ENCODE measurements at places on chromosomes 4 and X. TPM values are rescaled to one million over a fixed set of nuclear protein-coding genes. Genes with fewer than 3 reads are reported as not detected.

GRCh38 chr4:145827885-145828284 is 110.7 kb downstream of the ZNF827 start:
- DNase-seq, result no peak

CC2D2A gene
- total RNA-seq, result 12.5 TPM

GRCh38 chrX:4762196-4762595 is 1048.7 kb upstream of the PRKX start:
- DNase-seq, result no peak

- DNase-seq, result no peak
Measured at GRCh38 chr4:124177647-124178425, 534.7 kb downstream of the ANKRD50 start.

DNA sequence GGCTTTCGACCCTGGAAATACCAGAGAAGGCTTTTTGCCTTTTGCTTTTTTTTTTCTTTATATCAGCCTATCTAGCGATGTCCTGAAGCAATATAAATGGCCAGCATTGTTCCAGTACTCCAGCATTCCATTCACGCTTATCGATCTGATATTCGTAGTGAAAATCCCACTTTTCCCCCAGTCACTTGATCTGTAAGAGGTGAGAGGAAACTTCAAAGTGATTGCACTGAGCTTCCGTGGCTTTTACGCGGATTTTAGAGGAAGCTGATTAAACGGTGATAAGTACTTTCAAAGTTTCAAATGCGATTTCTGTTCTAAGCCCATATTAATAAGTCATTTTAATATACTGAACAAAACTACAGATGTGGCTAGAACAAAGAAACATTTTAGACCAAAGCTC is 725.5 kb downstream of the TRIML1 start:
- no peak for DNase-seq

OR13H1 gene
- total RNA-seq, result not detected

Measured in stomach (tissue), 19 donors.